ENCODE measurements at places on chromosomes 4 and X. TPM values are rescaled to one million over a fixed set of nuclear protein-coding genes. Genes with fewer than 3 reads are reported as not detected.

The ASB5 gene
- 0.03 TPM for total RNA-seq

The IKBKG gene
- 45.0 TPM for total RNA-seq

The CT45A7 gene
- not detected for total RNA-seq

The PPEF1 gene
- total RNA-seq, result 1.3 TPM

The PAQR3 gene
- 9.1 TPM for total RNA-seq

Measured in A549 treated with CpdA at 1 μM for 4 hours (cell line).